ENCODE measurements at places on chromosomes 1 and 21.

GRCh38 chr21:42760361-42760950 is 107.0 kb downstream of the PDE9A start:
- no peak for DNase-seq

DNA sequence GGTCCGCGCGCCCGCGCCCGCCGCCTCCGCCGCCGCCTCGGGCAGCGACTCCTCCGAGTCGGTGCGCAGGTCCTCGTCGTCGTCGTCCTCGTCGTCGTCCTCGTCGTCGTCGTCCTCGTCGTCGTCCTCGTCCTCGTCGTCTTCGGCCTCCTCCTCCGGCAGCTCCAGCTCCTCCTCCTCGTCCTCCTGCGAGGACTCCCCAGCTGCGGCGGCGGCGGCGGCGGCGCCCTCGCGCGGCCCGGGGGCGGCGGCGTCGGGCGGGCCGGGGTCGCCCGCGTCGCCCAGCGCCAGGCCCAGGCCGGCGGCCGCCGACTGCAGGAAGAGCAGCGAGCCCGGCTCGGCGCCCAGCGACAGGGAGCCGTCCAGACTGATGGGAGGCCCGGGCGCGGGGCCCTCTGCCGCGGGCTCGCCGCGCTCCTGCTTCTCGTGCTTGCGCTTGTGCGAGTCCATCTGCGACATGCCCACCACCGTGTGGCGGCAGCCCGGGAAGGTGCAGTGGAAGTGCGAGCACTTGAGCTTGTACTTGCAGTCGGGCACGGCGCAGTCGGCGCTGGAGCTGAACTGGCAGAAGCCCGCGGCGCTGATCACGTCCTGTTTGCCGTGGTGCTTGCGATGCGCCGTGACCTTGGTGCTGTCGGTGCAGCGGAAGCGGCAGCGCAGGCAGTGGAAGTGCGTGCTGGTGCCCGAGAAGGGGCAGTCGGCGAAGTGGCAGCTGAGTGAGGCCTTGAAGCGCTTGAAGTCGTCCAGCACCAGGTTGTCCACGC is 157.3 kb downstream of the CASZ1 start:
- no peak for DNase-seq

DNA sequence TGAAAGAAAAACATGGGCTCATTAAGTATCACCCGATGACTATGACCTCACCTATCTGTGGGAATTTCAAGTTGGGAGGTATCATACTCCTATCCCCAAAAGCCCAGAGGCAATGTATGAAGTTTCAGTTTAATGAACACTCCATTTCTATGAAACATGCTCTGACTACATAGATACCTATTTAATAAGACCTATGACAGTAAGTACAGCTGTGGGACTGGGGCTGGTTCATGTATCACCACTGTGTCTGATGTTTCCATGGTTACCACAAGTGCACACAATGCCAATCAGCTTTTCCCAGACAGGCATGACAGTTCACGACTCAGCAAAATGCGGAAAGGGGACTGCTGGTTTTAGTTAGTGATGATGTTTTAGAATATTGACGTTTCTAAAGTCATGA is 167.7 kb downstream of the SIPA1L2 start:
- DNase-seq, result peak; percentile 31

DNA sequence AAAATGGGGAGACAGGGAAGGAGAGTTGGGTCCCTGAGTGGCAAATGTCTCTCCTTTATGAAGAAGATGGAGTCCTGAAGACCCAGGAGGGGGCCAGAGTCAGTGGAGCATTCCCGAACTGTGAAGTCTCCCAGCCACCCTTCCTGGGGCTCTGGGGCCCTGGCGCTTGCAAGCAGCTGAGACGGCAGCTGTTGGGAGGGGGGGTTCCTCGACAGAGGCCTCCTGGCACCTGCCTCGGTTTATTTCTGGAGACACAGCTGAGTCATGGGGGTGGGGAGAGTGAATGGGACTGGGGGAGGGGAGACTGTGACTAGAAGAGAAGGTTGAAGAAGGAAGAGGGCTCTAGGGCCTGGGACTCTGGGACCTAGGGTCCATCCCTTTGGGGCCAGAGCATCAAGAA is 14.0 kb downstream of the NES start:
- DNase-seq, result no peak

DNA sequence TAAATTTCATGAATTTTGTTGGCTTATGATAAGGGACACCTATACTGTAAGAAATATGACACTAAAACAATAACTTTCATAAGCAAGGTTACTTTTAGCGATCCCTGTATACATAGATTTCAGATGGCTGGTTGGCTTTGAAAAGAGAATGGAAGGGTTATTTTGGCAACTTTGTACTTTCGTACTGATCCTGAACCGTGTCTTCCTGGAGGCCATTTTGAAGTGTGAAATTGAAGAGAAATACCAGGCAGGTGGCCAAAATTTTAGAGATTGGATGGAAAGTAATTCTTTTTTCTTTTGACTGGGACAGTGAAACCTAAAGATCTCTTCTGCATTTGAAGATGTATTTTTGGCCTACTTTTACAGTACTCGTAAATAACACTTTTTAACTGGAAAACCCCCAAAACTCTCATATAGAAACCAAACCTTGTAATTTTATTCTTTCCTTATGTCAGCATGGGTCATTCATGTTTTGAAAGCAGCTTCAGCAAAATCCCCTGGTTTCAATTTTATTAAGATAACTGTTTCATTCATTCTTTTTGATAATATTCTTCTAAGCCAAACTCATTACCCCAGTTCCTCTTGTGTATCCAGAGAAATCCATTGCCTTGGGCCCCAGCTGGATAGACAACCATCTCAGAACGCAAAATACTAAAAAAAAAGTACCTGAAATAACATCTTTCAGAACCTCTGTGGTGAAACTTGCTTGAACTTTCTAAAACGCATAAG is 38.4 kb upstream of the ZNF281 start:
- no peak for DNase-seq

GRCh38 chr1:204192046-204192445 is 4.2 kb downstream of the KISS1 start:
- DNase-seq, result no peak

All from brain microvascular endothelial cell (primary cell).